Left cardiac atrium (tissue), 4 donors: ENCODE measurements at places on chromosomes 5 and 9. TPM values are rescaled to one million over a fixed set of nuclear protein-coding genes. Genes with fewer than 3 reads are reported as not detected.
A peak's percentile ranks its signal among the peaks of the same experiment; 100 is the strongest.

GRCh38 chr5:57482671-57483106 lies at the start of gene ACTBL2:
ACTBL2 (minus strand) TSS chr5:57482811; CDS start chr5:57482707, 104 bp downstream.
- no peak for DNase-seq

DNA sequence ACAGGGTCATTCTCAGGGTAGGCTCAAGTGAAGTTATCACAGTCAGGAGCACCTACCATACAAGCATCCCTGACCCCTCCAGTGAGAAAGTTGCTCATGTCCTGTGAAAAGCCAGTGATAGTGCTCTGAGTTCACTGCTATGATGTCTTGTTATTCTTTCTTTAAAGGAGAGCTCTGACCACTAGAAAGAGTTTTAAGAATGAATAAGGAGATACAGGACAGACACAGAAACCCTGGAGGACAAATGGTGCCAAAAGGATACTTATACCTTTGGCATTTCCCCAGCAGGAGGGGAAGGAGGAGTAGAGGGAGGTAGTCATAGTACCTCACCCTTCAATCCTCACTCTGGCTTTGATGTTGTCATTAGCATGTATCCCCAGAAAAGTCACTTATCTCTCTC lies 84.0 kb upstream of the AGXT2 start:
- no peak for DNase-seq

DNA sequence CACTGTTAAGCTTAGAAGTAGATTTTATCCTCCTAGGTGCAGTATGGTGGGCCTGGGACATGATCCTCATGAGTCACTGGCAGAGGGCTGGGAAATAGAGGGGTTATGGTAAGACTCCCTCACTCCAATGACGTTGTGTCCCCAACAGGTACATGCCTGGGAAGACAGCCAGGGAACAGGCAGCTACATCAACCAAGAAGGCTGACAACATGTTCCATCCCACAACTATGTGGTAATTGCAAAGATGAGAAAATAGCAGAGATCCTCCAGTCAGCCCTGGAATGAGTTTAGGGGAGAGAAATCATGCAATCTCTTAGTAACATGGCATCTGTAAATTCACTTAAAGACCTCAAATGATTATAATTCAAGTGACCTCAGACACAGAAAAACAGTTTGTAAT lies 114.4 kb upstream of the LIFR start:
- DNase-seq = no peak

DNA sequence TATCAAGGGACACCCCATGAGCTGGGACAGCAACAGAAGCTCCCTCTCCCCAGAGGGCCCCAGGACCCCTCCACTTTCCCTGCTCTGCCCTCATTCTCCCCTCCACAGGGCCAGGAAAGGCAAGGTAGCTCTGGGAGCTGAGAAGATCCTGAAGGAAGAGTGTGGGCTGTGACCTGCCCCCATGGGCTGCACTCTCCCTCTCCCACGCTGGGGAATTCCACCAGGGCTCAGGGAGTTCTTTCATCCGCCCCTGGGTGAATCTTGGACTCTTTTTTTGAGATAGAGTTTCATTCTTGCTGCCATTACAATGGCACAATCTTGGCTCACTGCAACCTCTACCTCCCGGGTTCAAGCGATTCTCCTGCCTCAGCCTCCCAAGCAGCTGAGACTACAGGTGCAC lies 73.8 kb downstream of the C9orf50 start:
- DNase-seq = no peak

The IRX1 gene
- total RNA-seq = not detected

The SLC24A2 gene
- total RNA-seq = not detected

- no peak for DNase-seq
These were observed 30.3 kb upstream of the IRX4 start for GRCh38 chr5:1912951-1913565.

- no peak for DNase-seq
These were observed 298.4 kb downstream of the TLE1 start for GRCh38 chr9:81390792-81391456.

GRCh38 chr9:131594906-131595665 lies 49.8 kb downstream of the PRRT1B start:
- DNase-seq = no peak

DNA sequence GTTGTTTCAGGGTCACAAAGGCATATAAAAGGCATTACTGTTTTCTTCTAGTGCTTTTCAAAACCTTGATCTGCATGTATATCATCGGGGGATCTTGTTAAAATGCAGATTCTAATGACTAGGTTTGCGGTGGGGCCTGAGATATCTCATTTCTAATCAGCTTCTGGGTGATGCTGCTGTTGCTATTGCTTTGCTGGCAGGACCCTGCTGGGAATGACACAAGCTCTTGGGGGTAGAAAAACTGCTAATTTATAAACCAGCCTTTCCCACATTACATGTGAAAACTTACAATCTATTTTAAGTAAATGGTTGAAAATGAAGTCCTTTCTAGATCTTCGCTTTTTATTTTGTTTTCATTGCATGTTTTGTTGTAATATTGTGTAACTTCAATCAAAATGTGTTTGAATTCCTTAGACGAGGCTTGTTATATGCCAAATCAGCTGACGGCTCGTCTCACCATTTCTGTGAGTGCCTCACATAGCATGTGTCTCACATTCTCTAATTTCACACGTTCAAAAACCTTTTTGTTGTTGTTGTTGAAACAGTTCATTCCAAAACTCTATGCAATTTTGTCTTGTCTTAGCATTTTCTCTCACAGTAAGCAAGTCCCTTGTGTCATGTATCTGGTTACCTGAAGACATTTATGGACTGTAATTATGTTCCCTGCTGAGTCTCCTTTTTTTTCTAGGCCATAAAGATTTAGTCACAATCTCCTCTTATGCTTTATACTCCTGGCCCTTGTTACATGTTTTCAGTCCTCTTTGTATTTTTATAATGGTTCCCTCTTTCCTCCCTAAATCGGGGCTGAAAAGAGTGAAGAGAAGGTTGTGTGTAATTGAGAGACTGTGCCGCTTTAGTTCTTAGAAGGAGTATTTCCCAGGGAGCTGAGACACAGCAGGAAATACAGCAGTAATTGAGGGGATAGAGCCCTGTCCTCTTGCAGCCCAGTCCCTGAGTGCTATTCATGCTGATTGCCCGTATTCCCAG lies 521.0 kb upstream of the SEMA6A start:
- DNase-seq = no peak

DNA sequence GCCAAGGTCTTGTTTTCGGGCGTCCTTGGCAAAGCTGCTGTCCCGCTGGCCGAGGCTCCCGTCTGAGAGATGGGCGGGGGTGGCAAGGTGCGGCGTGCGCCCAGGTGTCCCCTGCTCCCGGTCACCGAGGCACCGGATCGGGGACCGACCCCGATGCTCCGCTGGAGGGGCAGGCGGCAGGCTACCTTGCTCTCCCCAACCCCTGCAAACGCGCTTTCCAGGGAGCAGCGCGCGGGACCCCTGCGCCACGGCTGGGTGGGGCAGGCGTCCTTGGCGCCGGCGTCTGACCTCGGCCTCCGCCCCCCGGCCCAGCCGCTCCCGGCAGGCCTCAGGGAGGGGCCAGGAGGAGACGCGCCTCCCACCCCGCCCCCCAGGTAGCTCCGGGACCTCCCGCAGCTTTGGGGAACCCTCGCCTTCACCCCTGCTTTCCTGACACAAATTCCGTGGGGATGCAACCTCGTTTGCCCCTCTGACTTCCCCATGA lies 551 bp downstream of the N4BP3 start:
- no peak for DNase-seq

- no peak for DNase-seq
These were observed 55.8 kb downstream of the PSMB7 start for GRCh38 chr9:124359426-124359825.

- no peak for DNase-seq
These were observed 17.1 kb downstream of the RNF44 start for GRCh38 chr5:176519810-176520720.

DNA sequence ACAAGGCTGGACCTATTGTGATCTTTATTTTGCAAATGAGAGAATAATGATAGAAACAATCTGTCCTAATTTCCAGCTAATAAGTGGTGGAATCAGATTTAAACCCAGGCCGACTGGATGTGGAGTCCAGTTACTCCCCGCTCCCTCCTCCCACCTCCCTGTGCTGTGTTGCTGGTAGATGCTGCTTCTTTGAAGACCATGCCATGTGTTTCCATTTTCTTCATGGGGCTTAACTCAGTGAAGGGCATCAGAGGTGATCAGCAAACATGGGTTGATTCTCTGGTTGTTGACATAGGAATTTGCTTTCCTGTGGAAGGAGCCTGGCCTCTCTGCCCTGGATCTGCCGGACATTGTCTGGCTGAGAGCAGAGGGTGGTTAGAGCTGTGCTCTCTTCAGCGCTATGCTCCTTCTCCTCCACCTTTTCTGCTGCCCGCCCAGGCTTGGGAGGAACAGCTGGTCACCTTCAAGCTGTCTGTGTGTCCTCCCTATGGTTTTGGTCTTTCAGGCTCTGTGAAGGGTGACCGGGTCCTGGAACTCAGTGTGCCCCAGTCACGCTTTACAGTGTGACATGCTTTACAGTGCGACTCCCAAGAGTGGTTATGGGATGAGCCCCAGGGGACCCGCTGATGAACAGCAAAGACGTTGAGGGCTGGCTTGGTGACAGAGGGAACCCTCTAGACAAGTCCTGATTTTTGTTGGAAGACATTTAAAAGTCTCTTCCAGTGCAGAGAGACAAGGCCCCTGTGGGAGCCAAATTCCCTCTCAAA lies 68.4 kb upstream of the RPS23 start:
- DNase-seq = peak; percentile 34

GRCh38 chr5:72283358-72283757 lies 36.7 kb downstream of the MRPS27 start:
- no peak for DNase-seq

- DNase-seq = peak; percentile 26
These were observed 9.5 kb upstream of the IFNK start for GRCh38 chr9:27514551-27514950.

DNA sequence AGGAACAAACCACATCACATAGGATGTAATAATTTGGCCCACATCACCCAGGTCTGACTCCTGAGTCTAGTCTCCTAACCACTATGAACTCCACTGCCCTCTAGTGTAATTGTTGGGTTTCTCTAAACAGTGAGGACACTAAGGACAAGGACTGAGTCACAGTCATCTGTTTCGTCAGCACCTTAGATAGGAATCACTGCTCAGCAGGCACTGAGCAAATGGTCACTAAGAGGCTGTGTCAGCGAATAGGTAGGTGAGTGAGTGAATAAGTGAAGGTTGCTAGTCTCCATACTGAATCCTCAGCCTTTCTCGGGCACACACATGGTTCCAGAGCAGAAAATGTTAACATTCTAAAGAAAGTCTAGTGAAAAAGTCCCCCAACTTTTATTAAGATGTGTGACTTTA lies 278.6 kb downstream of the SPOCK1 start:
- DNase-seq = no peak

The WDR38 gene
- not detected for total RNA-seq

GRCh38 chr9:34437006-34437925 lies 21.1 kb downstream of the FAM219A start:
- DNase-seq = peak; percentile 31

GRCh38 chr9:127523312-127523851 lies 72.1 kb downstream of the LRSAM1 start:
- no peak for DNase-seq

The CTNND2 gene
- total RNA-seq = 4.8 TPM

The SLC25A2 gene
- total RNA-seq = not detected

The ALDH7A1 gene
- 25.2 TPM for total RNA-seq

The GBA2 gene
- total RNA-seq = 92.5 TPM

DNA sequence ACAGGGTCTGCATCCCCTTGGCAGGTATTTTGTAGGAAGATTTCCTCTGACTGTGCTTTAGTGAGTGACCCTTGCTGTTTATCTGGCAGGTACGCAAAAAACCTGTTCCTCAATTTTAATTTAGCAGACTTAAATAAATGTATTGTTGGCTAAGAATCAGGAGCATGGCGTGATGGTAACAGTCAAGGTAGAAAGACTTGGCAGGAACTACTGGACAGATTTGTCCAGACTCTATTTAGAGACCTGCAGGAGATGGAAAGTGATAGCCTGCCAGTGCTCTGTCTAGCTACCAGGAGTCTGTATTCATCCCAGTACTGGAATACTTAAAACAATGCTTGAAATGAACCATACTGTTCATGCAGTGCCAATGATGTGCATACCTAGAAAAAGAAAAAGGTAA lies 78.8 kb upstream of the MAST4 start:
- DNase-seq = no peak

DNA sequence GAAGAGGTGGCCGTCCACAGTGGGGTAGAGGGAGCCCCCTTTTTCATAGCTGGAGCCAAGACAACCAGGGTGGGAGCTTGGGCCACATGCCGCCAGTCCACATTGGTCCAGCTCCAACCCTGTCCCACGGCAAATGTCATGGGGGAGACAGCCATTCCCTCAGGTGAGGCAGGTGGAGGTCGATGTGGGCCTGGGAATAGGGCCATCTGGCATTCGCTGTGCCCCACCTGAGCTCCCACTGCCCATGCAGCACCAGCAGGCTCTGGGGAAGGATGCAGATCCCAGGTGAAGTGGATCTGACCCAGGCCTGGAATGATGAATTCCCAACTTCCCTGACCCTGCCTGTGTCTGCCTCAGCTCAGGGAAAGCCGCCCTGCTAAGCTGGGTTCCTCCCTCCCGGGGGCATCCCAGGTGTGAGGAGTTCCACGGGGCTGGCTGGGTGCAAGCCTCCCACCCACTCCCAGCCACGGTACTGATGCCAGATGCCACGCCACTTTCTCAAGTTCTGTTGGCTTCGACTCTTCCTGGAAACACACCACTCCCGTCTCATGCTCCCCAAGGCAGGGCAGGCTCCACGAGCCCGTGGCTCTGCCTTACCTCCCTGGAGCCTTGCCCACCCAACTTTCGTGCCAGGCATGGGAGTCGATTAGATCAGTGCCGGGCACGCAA lies 25.2 kb upstream of the FCN2 start:
- DNase-seq = no peak

The PDE6A gene
- 0.16 TPM for total RNA-seq

DNA sequence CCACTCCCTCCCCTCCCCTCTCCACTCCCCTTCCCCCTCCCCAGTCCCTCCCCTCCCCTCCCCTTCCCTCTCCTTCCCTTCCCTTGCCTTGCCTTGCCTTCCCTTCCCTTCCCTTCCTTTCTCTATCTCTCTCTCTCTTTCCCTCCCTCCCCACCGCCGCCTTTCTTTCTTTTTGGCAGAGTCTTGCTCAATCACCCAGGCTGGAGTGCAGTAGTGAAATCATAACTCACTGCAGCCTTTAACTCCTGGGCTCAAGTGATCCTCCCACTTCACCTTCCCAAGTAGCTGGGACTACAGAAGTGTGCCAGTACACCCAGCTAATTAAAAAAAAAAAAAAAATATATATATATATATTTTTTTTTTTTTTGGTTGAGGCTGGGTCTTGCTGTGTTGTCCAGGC lies 45.5 kb downstream of the IL31RA start:
- DNase-seq = no peak
